Stimulated activated CD8-positive, alpha-beta memory T cell treated with anti-CD3 and anti-CD28 coated beads, Interleukin-7, amount 100 ng/mL, for 4 hours (primary cell): ENCODE measurements at places on chromosomes 11 and 22.

- DNase-seq: no peak
Observed at GRCh38 chr11:133172349-133172748, 360.0 kb downstream of the OPCML start.

DNA sequence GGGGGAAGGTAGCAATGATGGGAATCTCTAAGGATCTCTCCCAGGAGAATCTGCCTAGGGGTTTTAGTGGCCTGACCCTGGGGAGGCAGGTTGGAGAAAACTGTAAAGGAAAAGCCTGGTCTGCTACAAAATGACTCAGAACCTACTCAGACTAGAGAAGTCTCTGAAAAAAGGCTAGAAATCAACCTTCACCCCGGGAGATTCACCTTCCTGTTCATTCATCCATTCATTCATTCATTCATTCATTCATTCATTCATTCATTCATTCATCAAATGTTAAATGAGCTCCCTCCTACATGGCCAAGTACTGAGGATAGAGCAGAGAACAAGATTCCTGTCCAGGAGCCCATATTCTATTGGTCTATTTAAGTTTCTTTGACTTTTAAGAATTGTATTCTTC lies 8.9 kb upstream of the ANKK1 start:
- DNase-seq: no peak

GRCh38 chr11:129933891-129934290 lies 38.5 kb upstream of the NFRKB start:
- DNase-seq: no peak

GRCh38 chr11:80163441-80163840 lies 722.6 kb upstream of the TENM4 start:
- DNase-seq: no peak

DNA sequence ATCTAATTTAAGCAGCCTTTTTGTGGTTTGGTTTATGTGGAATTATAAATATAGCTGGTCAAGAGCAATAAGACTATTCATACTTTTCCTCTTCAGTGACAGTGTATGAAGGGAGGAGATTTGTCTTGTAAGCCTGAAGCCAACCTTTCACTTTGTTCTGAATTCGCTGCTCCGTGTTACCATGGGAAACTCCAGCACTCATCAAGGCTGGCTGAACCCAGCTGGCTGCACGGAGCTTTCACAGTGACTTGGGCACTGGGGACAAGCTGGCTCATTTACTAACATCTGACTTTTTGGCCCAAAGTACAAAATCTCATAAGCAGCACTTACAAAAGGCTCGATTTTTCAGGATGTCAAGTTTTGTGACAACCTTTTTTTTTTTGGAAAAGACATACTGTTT lies 120.4 kb upstream of the GRIA4 start:
- no peak for DNase-seq

GRCh38 chr11:83054001-83054400 lies 17.7 kb downstream of the RAB30 start:
- DNase-seq: no peak

- no peak for DNase-seq
Observed at GRCh38 chr22:30457981-30458380, 13.8 kb downstream of the SEC14L3 start.

DNA sequence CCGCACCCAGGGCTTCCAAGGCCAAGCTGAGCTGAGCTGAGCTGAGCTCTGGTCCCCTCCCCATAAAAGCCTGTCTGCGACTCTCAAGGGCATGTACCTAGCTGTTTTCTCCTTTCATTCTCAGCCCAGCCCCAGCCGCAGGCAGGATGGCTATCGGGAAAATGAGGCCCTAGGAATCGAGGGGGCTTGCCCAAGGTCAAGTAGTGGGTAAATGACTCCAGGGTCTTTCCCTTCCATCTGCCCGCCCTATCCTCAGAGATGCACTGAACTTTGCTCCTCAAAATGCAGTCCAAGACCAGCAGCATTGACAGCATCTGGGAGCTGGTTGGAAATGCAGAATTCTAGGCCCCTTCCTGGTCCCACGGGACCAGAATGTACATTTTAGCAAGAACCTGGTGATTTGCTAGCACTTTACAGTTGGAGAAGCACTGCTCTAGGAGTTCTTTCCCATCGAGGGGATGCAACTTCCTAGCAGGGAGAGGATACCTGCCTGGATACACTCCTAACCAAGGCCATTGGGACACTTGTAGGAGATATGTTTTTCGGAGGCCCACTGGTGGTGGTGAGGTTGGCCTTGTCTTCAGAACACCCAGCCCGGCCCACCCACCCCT lies 43.2 kb upstream of the ACCSL start:
- no peak for DNase-seq

- DNase-seq: no peak
Observed at GRCh38 chr11:46999217-46999616, 62.7 kb downstream of the CSTPP1 start.

DNA sequence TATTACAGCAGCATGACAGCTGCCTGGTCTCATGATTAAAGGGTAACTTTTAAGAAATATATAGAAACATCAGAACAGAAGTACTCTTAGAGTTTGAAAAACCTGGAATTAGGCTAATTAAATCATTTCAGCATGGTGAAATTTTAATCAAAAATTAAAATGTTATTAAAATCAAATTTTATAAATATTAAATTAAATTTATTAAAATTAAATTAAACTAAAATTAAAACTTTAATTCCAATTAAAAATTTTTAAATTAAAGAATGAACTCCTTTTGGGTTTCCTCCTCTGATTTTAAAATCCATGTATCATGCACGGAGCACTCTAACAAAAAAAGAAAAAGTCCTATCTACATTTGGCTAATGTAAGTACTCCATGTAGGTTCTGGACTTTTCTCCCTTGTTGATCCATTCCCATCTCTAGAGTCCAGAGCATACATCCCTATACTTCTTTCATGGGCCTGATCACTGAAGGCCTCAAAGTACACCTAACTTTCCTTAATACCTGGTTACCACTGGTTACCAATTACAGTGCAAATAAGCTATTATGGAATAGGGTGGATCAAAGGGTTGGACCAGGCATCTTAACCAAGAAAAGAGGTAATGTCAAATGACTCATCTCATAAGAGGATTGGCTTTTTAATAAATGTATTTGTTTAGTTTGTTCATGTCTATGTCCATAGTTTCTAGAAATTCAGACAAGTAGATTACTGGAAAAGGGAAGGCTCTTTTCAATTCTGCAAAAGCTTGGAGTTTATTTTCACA lies 48.4 kb upstream of the MUC15 start:
- DNase-seq: no peak

GRCh38 chr22:40680819-40681183 lies 1.5 kb downstream of the MCHR1 start:
- no peak for DNase-seq

DNA sequence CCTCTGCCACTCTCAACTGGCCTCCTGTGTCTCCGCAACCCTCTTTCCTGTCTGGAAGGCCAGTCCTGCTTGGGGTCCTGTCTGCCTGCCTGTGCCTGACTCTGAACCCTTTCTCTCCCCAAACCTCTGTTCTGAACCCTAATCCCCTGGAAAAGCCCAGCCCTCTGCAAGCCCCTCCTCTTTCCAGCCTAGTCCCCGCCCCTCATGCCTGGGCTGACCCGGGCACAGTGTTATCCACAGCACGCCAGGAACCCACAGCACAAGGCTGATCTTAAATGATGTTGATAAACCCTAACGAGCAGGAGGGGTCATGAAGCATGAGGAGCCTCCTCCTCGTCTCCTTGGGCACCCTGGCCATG lies at the start of gene IFITM10:
TSS of gene IFITM10 (minus strand) at position 115 of the 359 bp plus-strand sequence. CDS start 153 bp downstream, outside the sequence.
- no peak for DNase-seq

DNA sequence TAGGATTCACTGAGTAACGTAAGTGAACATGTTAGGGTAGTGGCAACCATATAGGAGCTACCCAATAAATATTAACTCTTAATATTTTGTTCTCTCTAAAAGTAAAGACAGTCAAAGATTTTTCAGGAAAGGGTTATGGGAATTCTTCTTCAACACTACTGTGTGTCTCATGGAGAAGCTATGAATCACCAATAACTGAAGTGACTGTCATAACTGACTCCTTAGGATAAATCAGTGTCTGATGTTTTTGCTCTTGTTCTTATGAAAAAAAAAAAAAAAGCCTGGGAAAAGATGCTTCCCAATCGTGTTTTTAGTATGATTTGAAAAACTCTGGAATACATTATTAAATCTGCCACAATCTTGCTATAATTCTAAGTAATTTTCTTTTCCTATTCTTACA lies 111.2 kb upstream of the CEP126 start:
- no peak for DNase-seq

GRCh38 chr11:1520209-1520662 lies 33.7 kb upstream of the MOB2 start:
- no peak for DNase-seq

- no peak for DNase-seq
Observed at GRCh38 chr11:8082391-8083087, 1.5 kb downstream of the TUB start.

DNA sequence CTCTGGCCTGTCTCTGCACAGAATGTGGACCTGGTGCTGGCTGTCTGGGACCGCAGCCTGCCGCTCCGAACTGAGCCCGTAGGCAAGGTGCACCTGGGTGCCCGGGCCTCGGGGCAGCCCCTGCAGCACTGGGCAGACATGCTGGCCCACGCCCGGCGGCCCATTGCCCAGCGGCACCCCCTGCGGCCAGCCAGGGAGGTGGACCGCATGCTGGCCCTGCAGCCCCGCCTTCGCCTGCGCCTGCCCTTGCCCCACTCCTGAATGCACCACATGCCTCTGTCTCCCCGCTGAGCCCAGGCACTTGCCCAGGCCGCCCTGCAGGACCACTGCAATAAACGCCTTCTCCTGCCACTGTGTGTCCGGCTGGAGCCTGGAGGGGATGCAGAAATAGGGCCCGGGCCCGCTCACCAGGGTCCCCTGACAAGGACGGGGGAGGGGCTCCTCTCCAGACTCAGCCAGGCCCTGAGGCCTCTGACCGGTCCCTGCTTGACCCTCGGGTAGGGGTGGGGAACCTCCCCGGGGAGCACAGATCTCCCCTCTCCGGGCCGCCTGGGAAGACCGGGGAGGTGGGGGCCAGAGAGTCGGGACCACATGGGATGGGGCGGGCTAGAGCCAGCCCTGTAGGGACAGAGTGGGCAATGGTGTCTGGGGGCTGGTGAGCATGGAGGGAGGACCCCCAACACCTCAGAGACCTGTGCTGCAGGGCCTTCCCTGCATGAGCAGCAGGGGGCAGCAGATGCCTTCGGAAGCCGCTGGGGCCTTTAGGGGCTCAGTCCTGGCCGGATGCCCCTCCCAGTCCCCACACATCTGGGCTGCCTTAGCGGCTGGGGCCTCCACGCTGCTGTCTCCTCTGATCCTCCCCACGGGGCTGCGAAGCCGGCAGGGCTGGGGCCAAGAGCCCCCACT lies 1.4 kb upstream of the TNNI2 start:
- DNase-seq: peak; percentile 73
